A673 (cell line): ENCODE measurements at places on chromosomes 5 and 9. TPM values are rescaled to one million over a fixed set of nuclear protein-coding genes. Genes with fewer than 3 reads are reported as not detected.

Gene GRM6
- not detected in 2 replicates for total RNA-seq

Gene RABGAP1
- total RNA-seq: 64.0 and 65.8 TPM in 2 replicates

Gene PITX1
- 1.8 and 2.0 TPM in 2 replicates for total RNA-seq

Gene OGN
- 0.44 and 0.95 TPM in 2 replicates for total RNA-seq

Gene HK3
- 0.15 and 0.84 TPM in 2 replicates for total RNA-seq

Gene SLC31A2
- total RNA-seq: 2.8 and 3.4 TPM in 2 replicates

Gene FAM200C
- total RNA-seq: 6.3 TPM in 2 replicates

DNA sequence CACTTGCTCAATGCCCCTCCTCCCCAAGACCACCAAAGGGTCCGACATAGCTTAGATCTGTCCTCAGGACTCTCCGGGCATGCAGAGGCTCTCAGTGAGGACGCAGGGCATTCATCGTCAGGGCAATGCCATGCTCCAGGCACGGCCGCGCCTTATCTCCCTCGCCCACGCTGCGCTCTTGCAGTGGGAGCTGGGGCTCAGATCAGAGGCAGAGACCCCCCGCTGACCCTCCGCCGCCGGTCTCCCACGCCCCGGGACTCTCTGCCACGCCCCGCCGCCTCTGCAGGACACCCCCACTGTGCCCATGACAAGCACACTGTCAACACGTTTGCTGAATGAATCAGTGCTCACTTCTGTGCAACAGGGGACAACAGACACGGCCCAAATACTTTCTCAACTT lies 140.7 kb downstream of the ADAMTS2 start:
- DNase-seq: peak; percentile 12

DNA sequence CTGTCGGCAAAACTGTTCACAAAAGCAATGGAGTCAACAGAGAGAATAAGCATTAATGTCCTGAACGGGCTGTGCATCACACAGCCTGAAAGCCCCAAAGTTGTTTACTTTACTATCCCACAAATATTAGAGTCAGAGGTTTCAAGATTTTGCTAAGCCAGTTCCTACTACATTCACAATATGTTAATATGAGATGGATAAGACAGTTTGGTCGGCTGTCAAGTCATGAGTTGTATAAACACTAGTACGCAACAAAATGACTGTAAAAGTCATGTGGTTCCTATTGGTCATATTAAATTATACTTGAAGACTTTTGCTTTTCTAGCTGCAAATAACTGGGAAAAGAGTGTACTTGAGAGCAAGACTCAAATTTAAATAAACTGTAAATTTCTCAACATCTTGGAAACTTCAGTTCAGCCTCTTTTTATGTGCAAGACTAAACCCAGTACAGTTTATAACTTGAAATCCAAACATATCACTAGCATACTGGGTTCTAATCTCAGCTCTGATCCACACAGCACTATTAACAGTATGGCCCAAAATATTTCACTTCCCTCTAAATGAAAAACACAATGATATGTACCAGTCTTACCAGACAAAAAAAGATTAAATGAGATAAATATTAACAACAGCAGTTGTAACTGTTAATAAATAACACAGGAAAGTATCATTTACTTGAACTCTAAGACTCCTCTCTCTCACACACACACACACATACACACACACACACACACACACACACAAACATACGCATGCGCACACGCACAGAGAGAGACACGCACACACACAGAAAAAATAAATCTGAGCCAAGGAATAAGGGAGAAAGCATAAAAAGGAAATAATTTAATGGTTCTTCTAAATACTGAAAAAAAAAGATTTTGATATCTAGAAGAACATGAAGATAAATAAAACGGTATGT lies 33.1 kb downstream of the FANCC start:
- DNase-seq: no peak

- peak; percentile 63 for DNase-seq
Observed at GRCh38 chr5:28766565-28767158, 1728.3 kb upstream of the CDH9 start.

DNA sequence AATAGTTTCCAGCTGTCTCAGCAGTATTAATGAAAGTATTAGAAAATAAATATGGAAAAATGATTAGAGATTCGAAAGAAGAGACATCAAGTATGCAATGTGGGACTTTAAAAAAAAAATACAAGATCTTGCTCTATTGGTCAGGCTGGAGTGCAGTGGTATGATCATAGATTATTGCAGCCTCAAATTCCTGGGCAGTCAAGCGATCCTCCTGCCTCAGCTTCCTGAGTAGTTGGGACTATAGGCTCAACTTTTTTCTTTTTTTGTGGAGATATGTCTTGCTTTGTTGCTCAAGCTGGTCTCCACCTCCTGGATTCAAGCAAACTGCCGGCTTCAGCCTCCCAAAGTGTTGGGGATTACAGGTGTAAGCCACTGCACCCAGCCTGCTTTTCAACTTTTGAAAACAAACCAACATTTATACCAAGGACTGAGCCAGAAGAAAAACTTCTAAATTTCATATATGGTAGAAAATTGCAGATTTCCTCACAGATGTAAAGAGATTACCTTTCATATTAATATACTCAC lies 323.1 kb downstream of the ADGRV1 start:
- no peak for DNase-seq

- no peak for DNase-seq
Observed at GRCh38 chr9:1129382-1129781, 79.2 kb downstream of the DMRT2 start.

- DNase-seq: no peak
Observed at GRCh38 chr5:121424976-121425375, 426.7 kb upstream of the FTMT start.

GRCh38 chr5:148899993-148900392 lies 73.6 kb downstream of the ADRB2 start:
- DNase-seq: no peak

DNA sequence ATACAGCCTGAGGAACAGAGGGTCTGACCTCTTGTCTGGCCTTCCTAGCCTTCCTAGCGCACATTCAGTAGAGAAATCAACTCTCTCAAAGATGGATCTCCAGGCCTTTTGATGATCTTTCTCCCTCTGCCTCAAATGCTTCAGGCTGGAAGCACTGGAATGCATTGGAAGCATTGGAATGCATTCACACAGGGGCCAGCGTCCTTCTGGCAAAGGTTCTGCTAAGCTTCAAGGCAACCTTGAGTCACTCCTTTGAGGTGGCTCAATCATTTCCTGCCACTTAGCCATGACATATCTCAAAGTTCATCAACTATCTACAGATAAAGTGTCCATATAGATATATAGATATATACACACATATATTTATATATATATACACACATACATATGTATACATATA lies 42.9 kb downstream of the OR2K2 start:
- DNase-seq: no peak

DNA sequence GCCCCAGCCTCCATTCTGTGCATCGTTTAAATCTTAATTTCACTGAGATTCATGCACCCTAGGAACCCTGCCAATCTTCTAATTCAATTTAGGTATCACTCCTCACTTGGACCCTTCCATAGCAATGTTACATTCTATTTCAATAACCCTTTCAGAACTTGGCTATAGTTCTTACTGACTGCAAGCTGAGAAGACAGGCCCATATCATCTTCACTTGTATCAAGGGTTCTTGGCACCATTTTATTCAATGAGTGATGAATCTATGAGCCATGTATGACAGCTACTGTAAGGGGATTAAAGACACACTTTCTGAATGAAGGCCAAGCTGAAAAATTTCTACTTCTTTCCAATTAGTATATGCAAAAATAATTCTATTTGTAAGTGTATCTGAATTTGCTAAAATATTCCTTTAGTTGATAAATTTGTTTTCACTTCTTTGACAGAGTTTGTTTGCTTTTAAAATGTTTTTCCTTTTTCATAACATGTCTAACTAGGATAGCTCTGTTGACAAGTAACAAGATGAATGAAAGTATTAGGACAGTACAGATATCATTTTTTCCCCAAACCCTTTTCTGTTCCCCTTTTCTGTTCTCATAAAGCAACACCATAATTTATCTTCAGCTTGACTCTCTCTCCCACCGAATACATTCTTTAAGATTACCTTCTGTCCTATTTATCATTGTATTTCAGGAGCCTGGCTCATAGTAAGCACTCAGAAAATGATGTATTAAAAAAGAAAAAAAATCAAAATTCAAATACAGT lies 9.6 kb downstream of the ITGA2 start:
- no peak for DNase-seq

- no peak for DNase-seq
Observed at GRCh38 chr9:136742591-136743391, at the start of gene LCN10. Gene LCN10, minus strand, starts transcription at chr9:136742940. Its CDS starts 37 bp downstream, at chr9:136742903.

GRCh38 chr5:158549311-158549710 lies 550.4 kb downstream of the EBF1 start:
- DNase-seq: no peak
